Activated CD4-positive, alpha-beta T cell treated with anti-CD3 and anti-CD28 coated beads for 48 hours (primary cell): ENCODE measurements at places on chromosomes 1 and 21.
A peak's percentile ranks its signal among the peaks of the same experiment; 100 is the strongest.

DNA sequence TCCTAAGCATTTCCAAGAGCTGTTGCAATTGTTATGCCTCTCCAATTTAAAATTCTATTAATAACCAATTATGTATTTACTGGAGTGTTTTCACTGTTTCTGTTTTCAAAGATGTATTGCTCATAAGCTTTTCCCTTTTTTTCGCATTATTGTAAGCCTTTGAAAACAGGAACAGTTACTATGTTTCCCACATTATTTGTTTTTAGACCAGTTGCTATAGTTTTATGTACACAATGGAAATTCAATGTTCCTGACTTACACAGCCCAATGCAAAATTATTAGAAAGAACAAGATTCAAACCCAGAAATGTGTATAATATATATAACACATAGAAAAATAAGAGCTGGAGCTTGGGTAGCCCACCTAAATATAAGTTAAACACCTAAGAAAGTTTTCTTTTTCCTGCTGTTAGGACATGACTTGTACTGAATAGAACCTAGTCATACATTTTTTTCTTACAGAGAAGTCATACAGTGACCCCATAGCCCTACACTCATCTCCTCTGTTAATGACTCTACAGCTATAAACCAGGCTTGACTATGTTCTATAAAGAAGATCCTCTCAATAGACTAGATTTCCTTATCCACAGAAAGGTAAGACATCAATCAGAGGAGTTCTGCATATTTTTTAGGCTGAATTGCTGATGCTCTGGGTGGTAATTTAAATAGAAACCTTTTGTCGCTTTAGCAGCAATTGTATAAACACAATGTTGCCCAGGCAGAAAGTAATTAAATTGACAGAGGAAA lies 299.6 kb downstream of the USH2A start:
- DNase-seq = no peak

GRCh38 chr1:86064899-86065298 lies 91.7 kb downstream of the COL24A1 start:
- DNase-seq = no peak

GRCh38 chr1:116971258-116971860 lies 30.2 kb upstream of the CD101 start:
- DNase-seq = no peak

- DNase-seq = peak; percentile 44
Observed at GRCh38 chr1:67174716-67175284, 8.5 kb downstream of the IL23R start.

GRCh38 chr1:84721152-84721551 lies 30.9 kb upstream of the SSX2IP start:
- DNase-seq = peak; percentile 28

GRCh38 chr1:54406339-54407153 lies at the start of gene SSBP3:
TSS of gene SSBP3 (minus strand) at chr1:54406394.
- DNase-seq = peak; percentile 93

- peak; percentile 11 for DNase-seq
Observed at GRCh38 chr21:43306911-43307676, 119.8 kb downstream of the SIK1 start.

DNA sequence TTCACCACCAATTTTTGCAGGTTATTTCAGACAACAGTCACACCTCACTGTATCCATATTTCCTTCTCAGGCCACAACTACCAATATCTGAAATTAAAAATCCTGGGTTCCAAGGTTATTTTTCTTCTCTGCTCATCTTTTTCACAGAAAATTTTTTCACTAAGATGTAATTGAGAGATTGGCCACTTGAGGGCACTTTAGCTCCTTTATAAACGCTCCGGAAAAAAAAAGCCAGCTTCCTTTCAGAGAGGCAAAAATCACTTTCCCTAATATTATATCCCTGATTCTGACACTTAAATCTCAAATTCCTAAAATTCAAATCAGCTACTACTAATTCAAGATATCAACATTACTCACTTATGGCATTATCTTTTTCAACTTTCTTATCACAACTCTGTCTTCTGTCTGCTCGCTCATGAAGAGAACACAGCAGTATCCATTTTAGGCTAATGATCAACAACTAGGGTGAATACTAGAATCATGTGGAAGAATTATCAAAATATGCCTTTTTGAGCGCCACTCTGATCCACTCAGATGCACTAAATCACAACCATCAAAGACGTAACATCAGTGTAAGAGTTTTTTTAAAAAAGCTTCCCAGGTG lies 101.4 kb upstream of the RGS1 start:
- DNase-seq = no peak

DNA sequence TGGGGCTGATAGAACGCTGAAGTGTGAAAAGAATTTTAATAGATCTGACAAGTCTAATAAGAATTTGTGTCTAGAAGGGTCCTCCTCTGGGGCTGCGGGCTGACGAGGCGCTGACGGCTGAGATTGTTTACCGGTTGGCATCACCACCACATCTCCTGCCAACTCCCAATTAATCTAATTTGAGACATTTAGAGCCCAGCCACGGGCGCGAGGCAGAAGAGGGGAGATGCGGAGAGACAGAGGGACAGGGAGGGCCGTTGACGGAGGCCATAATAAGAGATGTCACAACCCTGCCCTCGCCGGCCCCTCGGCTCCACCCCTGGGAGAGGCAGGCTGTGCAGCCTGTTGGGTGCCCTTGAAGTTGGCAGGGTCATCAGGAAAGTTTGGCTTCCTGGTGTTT lies 109.3 kb downstream of the PAX7 start:
- no peak for DNase-seq

- no peak for DNase-seq
Observed at GRCh38 chr1:164233149-164233548, 325.8 kb upstream of the PBX1 start.

GRCh38 chr1:41682149-41682548 lies 197.7 kb upstream of the EDN2 start:
- no peak for DNase-seq

- no peak for DNase-seq
Observed at GRCh38 chr1:67956116-67956515, 94.3 kb downstream of the DIRAS3 start.

GRCh38 chr1:94335950-94336349 lies 82.2 kb upstream of the ABCD3 start:
- DNase-seq = peak; percentile 50

- no peak for DNase-seq
Observed at GRCh38 chr1:5110508-5110907, 456.1 kb downstream of the AJAP1 start.

GRCh38 chr1:240468656-240469055 lies 143.3 kb downstream of the GREM2 start:
- DNase-seq = no peak

- no peak for DNase-seq
Observed at GRCh38 chr1:217139513-217139912, 416.3 kb upstream of the ESRRG start.

- DNase-seq = no peak
Observed at GRCh38 chr1:112687785-112688496, 13.5 kb downstream of the MOV10 start.

GRCh38 chr1:156933136-156933535 lies 12.7 kb downstream of the LRRC71 start:
- no peak for DNase-seq

DNA sequence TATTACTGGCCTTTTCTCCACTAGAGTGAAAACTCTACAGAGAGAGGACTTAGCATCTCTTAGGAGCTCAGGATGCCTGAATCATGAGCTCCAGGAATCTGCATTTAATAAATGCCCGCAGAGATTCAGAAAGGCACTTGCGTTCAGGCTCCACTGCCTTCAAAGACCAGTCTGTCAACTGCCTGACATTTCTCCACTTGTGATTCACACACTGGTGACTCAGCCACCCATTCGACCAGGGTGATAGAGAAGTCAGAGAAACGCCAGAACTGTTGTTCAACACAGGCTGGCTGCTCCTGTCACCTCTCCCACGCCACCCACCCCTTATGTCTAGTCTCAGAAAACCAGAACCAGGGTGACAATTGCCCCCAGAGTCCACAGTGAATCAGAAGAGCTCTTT lies 26.9 kb upstream of the LBR start:
- peak; percentile 87 for DNase-seq

GRCh38 chr1:56803561-56804156 lies 15.5 kb downstream of the FYB2 start:
- peak; percentile 24 for DNase-seq

DNA sequence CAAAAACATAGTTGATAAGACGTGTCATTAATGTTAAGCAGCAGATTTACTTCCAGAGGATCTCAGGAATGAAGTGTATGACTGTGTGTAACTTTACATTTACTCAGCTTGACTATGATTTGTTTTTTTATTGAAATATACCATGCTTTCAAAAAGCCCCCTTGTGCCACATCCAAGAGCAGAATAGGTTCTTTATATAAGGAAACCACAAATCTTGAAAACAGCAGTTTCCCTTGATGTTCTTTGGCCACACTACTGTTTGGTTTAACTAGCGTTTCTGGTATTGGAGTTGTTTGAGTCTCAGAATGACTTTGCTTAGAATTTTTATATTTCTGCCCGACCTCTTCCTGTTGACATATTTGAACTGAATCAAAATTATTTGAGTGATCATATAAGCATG lies 25.0 kb downstream of the LRRC8C start:
- no peak for DNase-seq

DNA sequence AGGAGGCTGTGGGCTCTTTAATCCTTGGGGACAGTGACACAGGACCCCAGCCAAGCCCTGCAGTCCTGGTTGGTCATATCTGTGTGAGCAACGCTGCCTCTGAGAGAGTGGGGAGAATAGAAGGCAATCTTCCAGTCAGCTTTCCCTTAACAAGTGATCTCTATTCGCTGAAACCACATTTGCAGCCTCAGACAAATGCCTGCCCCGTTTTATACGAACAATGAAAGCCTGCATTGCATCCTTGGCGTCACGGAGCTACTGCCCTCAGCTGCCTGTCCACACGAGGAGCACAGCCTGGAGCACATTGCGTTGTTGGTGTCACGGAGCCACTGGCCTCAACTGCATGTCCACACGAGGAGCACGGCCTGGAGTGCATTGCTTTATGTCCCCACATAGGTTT lies 150.2 kb upstream of the ARHGEF16 start:
- no peak for DNase-seq

DNA sequence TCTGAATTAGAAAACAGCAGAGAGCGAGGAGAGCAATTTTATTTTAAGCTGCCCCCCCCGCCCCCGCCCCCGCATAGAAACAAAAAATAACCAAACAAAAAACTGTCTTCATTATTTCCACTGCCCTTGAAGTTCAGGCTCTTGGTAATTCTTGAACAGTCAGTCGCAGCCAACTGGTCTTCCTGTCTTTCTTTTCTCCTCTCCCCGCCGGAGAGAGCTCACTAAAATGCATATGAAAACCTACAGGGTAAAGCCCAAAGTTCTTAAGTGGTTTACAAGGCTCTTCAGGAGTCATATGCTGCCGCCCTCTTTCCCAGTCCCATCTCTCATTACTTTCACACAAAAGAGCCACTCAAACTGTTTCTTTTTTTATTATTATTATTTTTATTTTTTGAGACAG lies 1.1 kb upstream of the ANKRD35 start:
- no peak for DNase-seq

- no peak for DNase-seq
Observed at GRCh38 chr21:15804247-15805005, 74.6 kb downstream of the USP25 start.

DNA sequence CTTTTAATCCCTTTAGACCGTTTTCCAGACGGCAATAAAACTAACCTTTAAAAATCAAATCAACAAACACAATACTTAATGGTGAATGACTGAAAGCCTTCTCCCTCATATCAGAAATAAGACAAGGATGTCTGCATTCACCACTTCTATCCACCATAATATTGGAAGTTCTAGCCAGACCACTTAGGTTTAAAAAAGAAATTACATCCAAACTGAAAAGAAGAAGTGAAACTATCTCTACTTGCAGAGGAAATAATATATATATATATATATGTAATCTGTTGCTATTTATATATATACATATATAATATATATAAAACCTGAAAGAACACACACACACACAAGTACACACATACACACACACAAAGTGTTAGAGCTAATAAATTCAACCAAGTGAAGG lies 100.4 kb downstream of the BRINP3 start:
- no peak for DNase-seq

DNA sequence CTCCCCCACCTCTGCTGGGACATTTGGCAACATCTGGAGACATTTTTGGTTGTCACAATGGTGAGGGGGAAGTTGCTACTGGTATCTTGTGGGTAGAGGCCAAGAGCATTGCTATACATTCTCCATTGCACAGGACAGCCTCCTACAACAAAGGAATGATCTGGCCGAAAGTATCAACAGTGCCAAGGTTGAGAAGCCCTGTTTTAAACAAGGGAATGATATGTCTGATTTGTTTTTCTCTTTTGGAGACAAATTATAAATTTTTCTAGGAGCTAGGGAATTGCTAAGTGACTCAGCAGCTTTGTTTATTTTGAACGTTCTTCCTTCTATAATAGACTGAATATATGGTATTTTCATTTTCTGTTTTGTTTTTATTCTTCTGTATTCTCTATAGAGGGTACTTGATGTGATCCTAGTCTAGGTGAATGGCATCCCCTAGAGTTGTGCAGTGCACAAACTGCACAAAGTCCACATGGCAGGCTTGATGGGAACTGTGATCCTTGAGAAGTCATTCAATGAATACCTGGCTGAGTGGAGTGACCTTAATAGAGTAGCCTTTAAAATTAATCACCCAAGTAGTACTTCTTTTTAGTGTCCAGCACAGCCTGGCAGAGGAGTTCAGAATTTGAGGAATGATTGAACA lies 288.6 kb upstream of the USP24 start:
- no peak for DNase-seq

GRCh38 chr1:171666114-171666769 lies 13.8 kb upstream of the MYOC start:
- DNase-seq = no peak

GRCh38 chr21:26188422-26188821 lies 17.9 kb upstream of the APP start:
- DNase-seq = no peak

DNA sequence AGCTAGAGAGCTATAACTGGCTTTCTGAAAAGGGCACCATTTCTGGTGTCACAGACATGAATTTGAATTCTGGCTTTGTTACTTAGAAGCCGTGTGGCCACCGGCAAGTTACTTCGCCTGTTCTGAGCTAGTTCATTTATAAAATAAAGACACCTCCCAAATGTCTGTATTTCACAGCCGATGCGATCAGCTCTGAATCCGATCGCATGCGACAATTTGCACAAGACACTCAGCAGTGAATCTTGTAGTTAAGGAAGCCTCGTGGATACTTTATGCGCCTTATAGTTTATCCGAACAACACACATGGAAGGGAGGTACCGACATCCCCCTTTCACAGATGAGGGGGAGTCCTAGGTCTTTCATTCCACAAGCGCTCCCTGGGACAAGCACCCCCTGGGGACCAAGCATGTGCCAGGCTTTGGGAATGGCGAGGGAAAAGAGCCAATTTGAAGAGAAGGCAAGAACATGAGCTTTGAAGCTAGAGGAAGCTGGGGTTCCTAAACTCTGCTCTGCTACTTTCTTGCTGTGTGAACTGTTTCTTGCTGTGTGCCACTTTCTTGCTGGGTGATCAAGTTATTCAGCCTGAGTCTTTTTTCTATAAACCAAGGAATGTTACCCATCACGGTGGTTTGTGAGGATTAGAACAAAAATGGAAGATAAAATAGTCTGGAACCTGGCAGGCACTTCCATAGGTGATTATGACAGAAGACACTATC lies 3.9 kb downstream of the ID3 start:
- no peak for DNase-seq
